Pericardium fibroblast (primary cell): ENCODE measurements at places on chromosomes 12 and 14. TPM values are rescaled to one million over a fixed set of nuclear protein-coding genes. Genes with fewer than 3 reads are reported as not detected.

The C12orf54 gene
- total RNA-seq = not detected in 2 replicates

The KLRG1 gene
- total RNA-seq = 0.26 and 1.3 TPM in 2 replicates

The NDUFA12 gene
- total RNA-seq = 57.4 and 115 TPM in 2 replicates

The SRSF5 gene
- total RNA-seq = 142 and 157 TPM in 2 replicates

The KRT81 gene
- not detected in 2 replicates for total RNA-seq
